NCI-H2081 treated with DMSO at 0.1 percent for 48 hours (cell line): ENCODE measurements at places on chromosomes 16 and 17.

DNA sequence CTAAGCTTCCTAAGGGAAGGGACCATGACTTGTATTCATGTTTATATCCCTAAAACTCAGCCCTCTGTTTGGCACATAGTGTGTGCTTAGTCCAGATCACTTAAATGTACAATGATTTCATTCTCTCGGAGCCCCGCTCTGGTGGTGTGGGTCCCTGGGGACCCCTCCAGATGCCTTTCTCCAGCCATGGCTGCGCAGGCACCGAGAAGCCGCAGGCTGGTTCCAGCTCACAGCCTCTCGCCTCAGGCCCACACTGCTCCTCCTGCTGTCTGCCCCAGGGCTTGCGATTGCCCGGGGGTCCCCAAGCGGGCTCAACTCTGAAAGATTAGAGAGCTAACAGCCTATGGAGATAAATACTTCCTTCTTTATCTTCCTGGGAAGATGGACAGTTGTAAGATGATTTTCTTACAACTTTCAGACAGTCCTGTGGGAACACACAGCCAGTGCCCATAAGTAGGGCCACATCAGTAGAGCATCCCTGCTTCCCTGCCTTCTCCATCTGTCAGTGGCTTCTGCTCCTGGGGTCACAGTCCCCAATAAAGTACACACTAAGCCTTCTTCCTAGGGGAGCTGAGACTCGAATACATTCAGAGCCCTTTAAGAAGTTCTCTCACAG lies 66.2 kb downstream of the CENPV start:
- DNase-seq: no peak

DNA sequence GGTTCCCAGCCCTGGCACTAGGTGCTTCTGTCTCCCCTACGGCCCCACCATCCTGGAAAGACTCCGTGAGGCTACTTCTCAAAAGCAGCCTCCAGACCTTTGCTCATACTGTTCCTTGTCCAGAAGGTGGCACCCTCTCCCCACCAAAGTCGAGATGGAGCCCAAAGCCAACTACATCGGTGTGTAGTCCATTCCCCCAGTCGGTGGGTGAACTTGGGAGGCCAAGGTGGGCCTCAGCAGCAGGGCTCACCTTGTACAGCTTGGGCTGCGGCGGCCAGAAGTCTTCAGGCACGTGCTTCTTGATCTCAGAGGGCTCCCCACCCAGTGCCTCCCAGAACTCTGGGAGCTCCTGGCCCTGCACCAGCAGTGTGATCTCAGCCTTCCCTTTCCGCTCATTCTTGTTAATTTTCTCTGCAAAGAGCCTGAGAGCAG lies 10.2 kb downstream of the FLII start:
- peak; percentile 1 for DNase-seq

GRCh38 chr17:47831934-47832327 lies 461 bp downstream of the LRRC46 start:
- no peak for DNase-seq

DNA sequence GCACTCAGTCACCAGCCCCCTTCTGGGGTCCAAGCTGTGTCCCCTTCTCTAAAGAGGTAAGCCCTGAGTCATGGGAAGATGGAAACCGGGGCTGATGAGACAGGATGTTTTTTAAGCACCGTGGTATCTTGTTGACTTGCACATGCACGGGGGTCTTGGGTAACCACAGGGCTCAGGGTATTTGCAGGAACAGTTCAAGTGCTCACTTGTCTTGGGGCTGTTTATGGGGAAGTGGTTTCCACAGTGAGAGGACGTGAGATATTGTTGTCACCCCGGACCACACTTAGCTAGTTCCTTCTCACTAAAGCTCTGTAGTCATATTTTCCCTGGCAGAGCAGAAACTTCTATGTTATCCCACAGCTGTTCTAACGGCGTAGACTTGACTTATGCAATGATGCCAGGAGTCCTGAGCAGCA lies 7.7 kb downstream of the CCL3L1 start:
- no peak for DNase-seq

DNA sequence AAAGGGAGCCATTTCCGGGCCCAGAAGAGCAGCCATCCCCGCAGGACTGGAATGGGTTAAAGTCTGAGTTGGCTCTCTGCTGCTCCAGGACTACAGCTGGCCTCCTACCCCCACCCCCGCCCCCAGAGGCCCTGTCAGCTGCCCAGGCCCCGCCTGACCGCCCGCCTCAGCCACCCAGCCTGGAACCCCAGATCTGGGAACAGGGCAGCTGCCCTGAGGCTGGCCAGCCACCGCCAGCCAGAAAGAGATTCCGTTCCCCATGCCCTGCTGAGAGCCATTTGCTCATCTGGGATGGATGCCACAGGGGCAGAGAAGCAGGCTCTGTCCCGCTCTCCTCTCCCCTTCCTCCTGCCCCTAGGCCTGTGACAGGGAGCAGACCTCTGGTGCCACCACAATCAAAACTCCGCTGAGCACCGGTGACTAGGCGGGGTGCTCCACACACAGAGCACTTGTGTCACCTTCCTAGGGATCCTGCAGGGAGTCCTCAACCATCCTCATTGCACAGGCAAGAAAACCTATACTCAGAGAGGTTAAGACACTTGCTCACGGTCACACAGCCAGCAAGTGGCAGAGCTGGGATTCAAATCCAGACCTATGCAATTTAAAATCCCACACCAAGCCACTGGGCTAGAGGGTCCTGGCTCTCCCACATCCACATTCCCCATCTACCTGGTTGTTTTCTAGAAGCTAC lies 44.1 kb downstream of the ZNF423 start:
- DNase-seq: no peak

DNA sequence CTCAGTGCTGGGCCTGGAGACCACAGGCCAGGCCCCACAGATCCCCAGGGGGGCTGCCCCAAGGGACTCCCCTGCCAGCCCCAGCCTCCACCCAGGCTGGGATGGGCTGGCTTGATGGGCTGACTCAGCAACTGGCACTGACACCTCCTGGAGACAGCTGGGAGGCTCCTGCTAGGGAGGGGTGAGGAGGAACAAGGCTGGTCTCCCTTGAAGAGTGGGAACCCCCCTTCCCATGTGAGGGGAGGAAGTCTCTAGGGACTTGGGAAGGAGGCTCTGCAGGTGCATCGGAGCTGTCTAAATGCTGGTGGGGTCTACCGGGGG lies 10.4 kb downstream of the NHERF1 start:
- DNase-seq: no peak

- no peak for DNase-seq
Observed at GRCh38 chr16:68296693-68297092, 14.1 kb downstream of the SLC7A6OS start.

DNA sequence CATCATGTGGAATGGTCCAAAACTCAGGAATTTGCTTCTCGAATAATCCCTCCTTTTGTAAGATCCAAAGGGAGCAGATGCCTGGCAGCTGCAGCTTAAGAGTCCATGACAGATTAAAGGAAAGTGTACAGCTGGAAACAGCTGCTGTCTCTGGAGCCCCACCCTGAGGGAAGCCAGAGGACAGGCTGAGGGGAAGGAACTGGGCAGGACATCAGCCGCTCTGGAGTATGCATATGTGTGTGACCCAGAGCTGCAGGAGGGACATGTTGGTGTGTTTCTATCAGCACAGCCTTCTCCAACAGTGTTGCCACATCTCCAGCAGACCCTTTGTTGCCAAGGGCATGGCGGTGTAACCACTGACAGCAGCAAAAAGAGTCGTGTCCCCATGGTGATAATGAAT lies 46.2 kb downstream of the CYB561 start:
- DNase-seq: no peak

- no peak for DNase-seq
Observed at GRCh38 chr16:19432429-19432828, 14.7 kb downstream of the TMC5 start.

GRCh38 chr17:3935140-3935542 lies 18.9 kb upstream of the P2RX1 start:
- DNase-seq: no peak
